ENCODE measurements at places on chromosomes 1 and 21.

DNA sequence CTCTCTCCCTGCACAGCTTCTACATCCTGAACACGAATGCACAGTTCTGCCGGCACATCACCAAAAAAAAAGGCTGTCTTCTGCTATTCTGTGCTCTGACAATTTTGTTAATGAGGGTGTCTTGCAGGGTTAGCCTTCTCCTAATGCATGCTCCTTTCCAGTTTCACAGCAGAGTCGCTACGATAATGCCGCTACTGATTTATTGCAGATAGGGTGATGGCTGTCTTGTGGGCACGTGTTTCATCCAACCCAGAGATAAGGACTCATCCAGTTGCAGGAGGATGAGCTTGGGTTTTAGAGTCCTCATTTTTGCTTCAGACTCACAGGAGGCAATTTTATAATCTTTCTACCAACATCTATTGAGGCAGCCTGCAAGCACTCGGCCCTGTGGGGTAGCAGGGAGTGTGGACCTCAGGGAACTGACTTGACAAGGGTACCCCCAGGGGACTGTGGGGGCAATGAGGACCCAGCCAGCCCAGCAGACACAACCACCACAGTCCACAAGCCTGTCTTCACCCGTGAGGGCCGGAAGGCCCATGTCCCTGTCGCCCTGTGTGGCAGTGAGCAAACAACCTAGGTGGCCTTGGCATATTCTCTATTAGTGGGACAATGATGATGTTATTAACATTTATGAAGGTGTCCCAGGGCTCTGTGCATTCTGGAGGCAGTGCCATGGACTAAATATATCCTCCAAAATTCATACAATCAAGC, 15.4 kb upstream of the UTS2 start:
- no peak for DNase-seq

GRCh38 chr1:72278461-72278860, 3.9 kb downstream of the NEGR1 start:
- DNase-seq = no peak

DNA sequence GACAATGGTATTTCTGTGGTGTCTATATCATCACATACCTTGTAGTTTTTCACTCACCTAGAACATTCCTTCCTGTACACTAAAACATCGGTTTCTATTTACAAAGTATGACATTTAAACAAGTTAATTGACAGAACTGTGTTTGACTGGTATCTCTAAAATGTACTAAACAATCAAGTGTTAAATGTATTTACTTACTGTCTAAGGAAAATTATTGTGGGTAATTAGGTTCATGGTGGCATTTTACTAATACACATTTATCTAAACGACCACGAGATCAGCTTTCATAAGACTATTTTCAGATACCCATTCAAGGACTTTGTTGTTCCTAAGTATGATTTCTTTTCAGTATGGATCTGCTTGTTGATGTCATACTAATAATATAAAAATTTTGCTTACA, 115.2 kb downstream of the ADGRL2 start:
- peak; percentile 41 for DNase-seq

GRCh38 chr1:89911191-89911991, 83.5 kb upstream of the ZNF326 start:
- DNase-seq = no peak

GRCh38 chr1:83762039-83762365, 236.9 kb downstream of the TTLL7 start:
- no peak for DNase-seq

- DNase-seq = no peak
These were observed 7.3 kb downstream of the C8B start for GRCh38 chr1:56958526-56958925.

- DNase-seq = no peak
These were observed 20.6 kb downstream of the REG4 start for GRCh38 chr1:119790451-119791198.

- DNase-seq = peak; percentile 92
These were observed 10.8 kb downstream of the BLACAT1 start for GRCh38 chr1:205444931-205445645.

DNA sequence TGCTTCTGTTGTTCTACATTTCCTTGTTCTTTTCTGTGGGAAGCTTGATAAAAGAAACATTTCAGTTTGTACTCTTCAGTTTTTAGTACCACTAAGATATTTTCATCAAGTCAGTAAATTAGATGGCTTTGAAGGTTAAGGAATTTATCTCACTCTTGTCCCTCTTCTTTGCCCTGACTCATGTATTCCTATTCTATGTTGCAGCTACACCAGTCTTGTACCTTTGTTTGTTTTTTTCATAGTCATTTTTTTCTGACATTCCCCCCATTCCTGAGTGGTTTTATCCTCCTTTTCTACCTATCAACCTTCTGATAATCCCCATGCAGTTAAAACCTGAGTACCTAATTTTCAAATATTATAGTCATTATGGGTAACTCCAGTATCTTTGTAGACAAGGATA, 65.4 kb downstream of the MAST2 start:
- no peak for DNase-seq

- no peak for DNase-seq
These were observed 122.2 kb downstream of the NAV1 start for GRCh38 chr1:201660931-201661822.

GRCh38 chr1:212606395-212607205, 2.0 kb upstream of the ATF3 start:
- DNase-seq = peak; percentile 16

DNA sequence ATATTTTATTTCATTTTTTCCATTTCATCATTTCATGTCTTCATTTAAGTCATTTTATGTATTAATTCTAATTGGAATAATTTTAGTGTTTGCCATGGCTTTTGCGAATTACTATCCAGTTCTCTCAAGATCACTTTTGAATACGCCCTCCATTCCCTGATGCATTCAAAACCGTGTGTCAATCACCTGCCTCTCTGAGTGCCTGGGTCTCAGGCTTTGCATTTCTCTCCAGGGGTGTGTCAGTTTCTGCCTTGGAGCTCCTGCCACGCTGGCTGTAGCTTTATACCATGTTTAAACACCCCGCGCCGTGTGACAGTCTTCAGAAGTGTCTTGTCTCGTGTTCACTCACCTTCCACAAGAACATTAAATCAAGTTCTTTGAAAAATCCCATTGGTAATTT, 7.4 kb upstream of the DNMT3L start:
- no peak for DNase-seq

- DNase-seq = no peak
These were observed 15.8 kb upstream of the BACE2 start for GRCh38 chr21:41152147-41152546.

DNA sequence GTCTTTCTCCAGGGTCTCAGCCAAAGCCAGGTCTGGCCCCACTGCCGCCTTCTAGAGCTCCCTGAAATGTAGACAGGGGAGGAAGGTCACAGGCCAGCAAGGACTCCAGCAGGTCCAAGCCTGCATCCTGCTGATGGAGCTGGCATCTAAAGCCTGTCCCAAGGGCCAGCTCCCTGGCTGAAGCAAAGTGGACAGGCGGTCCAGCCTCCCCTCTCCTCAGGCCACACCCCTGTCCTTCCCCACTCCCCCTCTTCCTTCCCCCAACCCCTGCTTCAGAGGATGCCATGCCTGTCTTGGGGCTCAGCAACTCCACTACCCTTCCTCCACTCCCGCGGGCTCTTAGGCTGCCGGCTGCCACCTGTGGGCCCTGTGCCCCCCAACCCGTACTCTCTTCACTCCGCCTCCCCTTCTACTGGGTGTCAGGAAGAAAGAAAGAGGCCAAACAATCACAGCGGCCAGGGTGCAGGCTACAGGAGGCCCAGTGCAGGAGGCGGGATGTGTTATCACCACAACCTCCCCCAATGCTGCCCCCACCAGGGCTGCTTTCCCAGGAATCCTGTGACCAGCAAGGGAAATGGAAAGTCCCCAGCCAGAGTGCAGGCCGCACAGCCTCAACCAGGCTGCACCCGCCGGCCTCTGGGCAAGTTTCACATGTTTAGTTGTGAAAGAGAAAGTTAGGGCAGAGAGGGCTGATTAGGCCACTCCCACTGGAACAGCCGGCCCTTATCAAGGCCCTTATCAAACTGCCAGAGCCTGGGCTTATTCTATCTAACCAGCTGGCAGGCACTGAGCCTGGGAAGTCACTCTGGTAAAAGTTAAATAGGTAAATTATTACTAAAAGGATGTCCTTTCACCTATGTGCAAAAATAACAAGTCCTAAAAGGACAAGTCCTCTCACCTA, 34.1 kb downstream of the ACOT7 start:
- DNase-seq = no peak

DNA sequence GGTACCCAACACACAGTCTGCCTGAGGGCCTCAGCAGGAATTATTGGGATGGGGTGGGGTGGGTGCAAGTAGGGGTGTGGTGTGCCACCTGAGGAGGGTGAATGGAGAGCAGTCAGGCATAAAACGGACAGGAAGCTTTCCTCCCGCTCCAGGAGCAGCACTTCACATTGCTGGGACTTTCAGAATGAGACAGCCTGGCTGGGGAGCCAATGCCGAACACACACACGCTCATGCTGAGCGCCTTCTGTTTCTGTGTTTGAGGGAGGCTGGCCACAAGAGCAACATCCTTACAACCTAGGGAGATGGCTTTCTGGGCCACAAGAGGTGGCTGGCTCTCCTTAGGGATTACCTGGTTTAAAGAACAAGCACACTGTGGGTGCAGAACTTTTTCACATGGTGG, 98.0 kb downstream of the LAMC2 start:
- no peak for DNase-seq

DNA sequence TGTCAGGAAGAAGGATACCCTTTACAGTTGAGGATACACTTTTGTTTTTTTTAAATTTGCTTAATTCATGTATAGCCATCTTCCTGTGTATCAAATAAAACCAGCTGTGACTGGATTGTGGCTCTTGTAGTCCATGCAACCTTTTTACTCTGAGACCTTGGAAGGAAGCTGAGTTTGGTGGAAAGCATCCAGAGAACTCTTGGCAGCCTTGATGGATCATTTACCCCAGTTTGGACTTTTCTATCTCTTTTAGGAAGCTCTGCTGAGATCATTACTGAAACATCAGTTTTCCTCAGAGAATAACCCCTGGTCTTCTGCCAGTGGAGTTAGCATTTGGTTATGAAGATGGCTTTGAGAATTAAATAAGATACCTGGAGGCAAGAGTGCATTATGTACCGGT, 21.2 kb upstream of the APOBEC4 start:
- no peak for DNase-seq

GRCh38 chr1:24567792-24568388, 12.0 kb downstream of the NCMAP start:
- no peak for DNase-seq

DNA sequence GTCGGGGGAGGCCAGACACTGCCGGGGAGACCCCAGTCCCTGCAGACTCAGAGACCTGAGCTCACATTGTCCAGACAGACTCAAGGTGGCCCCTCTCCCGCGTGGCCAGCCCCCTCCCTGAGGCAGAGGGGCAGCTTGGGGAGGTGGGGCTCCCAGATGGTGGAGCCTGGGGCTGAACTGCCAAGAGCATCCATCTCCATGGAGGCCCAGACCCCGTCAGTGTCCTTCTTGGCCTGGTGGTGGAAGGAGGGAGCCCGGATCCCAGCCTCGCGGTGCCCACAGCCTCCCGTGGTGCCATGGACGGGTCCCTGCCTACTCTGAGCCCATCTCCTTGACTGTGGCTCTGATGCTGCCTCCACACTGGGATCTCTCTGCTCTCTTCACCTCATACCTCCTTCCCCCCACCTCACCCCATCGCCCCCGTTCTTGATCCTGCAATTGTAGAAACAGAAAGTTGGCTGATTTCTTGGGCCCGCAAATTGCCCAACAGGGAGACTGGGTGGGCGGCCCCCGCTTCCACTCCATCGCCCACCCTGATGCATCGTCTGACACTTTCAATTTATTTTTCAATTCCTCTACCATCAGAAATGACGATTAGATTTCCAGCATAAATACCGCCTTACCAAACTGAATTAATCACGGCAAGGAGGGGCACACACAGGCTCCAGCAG, 348.9 kb downstream of the MATN1 start:
- DNase-seq = no peak

DNA sequence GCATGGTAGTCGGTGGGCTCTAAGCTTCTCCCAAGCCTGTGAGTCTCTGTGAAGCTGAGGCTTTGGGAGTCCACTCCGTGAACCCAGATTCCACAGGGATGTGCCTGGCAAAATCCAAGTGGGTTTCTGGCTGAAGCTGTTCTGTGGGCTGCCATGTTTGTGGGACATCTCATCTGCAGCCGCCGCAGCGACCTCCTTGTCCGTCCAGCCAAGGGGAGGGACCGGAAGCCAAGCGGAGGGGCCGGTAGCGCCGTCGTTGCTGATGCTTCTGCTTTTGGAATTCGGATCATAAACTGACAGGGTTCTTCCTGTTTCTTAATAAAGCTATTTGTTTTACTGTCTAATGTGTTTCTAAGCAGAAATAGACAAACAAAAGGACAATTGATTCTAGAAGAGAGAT, 13.3 kb downstream of the KIF26B start:
- no peak for DNase-seq

DNA sequence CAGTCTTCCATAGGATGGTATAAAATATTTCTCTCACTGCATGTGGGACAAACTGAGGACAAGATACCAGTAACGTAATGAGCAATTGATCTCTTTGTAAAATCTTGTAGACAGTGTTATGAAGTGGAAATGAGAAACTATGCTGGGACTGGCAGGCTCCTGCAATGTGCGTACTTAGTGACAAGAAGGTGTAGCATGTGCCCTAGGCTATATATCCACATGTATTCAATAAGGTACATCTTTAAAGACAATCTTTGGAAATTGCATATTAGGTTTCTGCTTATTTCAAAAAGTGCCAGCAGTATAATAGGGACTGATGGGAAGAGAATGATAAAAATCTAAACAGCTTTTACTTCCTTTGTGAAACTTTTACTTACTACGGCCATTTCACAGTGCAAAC, 81.9 kb upstream of the GREM2 start:
- DNase-seq = no peak

- no peak for DNase-seq
These were observed 4.3 kb downstream of the CR2 start for GRCh38 chr1:207458414-207458813.

DNA sequence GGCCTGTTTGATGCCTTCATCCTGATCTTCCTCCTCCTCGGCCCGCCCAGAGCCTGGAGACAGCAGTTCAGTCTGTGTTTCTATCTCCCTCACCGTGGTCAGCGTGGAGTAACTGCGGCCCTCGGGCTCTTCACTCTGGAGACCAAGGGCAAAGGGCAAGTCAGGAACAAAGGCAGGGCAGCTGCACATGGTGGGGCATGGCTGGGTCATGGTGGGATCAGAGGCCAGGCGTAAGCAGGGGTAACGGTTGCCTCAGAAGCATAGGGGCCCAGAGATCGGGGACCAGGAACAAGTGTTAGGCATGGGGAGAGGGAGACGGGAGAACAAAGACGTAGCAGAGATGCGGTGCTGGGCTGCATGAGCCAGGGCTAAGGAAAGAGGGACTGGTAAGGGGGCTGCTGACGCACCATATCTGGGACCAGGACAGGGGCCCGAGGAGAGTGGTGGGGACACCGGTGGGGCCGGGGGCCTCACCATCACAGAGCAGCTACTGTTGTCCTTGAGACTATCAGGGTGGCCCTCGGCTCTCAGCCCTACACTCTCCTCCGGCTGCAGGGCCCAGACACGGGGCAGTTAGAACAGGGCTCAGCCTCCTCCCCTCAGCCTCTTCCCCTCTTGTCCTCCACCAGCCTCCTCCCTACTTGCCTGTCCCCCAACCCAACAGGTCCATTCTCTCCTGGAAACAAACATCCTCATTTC, 3.2 kb upstream of the ARHGAP30 start:
- no peak for DNase-seq

Data from NCI-H1436 (cell line).